ENCODE measurements at places on chromosomes 13 and 19.

GRCh38 chr19:54255105-54255775 is 1.8 kb downstream of the LILRB5 start:
- DNase-seq = no peak

DNA sequence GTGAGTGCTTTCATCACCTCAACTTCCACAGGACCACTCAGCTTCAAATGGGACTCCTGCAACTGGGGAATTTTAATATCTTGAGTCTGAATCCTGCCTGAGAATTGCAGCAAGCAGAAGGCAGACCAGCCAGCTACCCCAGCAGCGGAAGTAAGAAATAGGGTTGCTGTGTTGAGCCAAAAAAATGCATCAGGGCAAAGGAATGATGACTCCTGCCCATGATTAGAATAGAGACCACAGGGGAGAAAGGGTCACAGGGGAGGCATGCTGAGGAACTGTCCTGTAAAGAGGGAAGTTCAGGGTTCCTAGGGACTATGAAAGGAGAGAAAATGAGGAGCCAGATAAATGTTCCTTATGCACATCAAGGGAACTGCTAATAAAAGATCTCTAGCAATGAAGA is 370.2 kb downstream of the KCTD12 start:
- DNase-seq = peak; percentile 68

GRCh38 chr13:113554333-113554700 is 30.2 kb upstream of the TFDP1 start:
- no peak for DNase-seq

GRCh38 chr19:12757544-12758274 is 6.1 kb downstream of the BEST2 start:
- DNase-seq = no peak

- no peak for DNase-seq
Observed at GRCh38 chr13:48244159-48244558, 11.2 kb downstream of the ITM2B start.

DNA sequence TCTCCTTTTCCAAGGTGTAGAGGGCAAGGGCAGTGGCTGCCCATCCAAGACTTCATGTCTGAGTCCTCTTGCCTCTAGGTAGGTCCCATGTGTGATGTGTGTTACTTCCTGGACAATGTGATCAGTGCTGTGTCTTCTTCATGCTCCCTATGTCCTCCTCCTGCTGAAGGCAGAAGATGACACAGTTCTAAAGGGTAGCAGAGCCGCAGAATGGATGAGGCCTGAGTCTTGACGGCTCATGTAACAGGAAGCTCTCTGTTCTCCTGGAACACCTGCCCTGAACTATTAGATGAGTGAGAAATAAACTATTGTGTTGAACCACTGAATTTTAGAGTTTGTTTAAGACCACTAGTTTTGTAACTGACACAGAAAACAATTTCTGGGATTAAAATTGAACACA is 165.9 kb downstream of the NDFIP2 start:
- no peak for DNase-seq

- DNase-seq = no peak
Observed at GRCh38 chr13:32838945-32839344, 177.3 kb upstream of the KL start.

- DNase-seq = peak; percentile 84
Observed at GRCh38 chr13:87661471-87661870, 9.7 kb upstream of the SLITRK5 start.

DNA sequence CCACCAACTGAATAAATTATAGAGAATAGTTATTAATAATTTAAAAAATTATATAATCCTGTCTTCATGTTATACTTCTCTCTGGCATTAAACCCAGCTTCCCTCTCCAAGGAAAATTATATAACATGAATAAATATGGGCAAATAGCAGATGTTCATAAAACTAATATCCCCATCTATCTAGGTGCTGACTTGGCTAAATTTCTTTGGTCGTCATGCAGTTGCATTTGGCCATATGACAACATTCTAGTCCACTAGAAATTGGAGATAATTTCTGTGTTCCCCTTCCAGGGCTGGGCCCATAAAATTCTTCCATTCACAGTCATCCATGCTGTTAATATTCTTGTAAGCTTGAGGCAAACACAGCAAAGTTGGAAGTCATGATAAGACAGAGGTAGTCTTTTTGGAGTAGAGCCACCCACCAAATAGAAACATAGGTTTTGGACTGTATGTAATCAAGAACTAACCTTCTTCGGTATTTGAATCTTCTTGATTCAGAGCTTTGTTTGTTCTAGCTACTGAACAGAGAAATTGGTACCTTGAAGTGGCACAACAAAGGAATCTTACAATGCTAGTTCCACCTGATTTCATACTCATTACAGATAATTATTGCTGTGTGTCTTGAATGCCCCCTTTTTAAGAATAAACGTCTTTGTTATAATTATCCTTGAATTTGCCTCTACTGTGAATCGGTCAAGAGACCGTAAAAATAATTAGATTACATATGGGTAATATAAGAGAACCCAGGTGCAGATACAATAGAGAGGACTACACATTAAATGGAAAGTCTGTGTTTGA is 678.5 kb upstream of the PCDH20 start:
- no peak for DNase-seq

- DNase-seq = no peak
Observed at GRCh38 chr19:17496337-17496997, 15.0 kb upstream of the PGLS start.
